ENCODE measurements at places on chromosomes 16 and 17.

GRCh38 chr17:18182978-18183333 lies 672 bp upstream of the ALKBH5 start:
- peak; percentile 81 for DNase-seq

DNA sequence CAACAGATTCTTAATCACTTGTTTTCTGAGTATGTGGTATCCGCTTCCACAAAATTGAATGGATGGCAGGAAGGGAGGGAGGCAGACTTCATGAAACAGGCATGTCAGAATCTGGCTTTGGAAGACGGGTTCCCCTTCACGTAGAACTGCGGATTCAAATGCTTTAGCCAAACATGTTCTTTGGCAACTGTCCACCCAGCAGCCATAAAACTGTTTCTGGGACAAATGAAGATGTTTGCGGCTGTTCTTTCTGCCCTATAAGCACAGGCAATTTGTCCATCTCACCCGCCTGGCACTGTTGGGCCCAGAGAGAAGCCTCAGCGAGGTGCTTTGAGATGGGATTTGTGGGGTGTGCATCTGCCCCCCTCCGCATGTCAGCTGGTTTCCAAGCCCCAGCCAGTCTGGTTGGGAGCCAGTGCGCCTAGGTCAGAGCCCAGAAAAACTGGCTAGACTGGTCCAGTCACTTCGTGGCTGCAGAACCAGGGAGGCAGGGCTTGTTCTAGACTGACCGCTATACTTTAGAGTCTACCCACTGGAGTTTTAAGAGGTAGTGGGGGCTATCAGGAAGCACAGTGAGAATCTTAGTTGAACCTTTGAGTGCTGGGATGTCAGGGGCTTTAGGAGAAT lies 6.3 kb downstream of the CRHR1 start:
- no peak for DNase-seq

GRCh38 chr16:49333259-49333597 lies 40.4 kb upstream of the C16orf78 start:
- no peak for DNase-seq

- no peak for DNase-seq
Measured at GRCh38 chr16:80028581-80029380, 428.2 kb upstream of the MAF start.

- DNase-seq, result no peak
Measured at GRCh38 chr17:80760511-80760911, 215.9 kb downstream of the RPTOR start.

DNA sequence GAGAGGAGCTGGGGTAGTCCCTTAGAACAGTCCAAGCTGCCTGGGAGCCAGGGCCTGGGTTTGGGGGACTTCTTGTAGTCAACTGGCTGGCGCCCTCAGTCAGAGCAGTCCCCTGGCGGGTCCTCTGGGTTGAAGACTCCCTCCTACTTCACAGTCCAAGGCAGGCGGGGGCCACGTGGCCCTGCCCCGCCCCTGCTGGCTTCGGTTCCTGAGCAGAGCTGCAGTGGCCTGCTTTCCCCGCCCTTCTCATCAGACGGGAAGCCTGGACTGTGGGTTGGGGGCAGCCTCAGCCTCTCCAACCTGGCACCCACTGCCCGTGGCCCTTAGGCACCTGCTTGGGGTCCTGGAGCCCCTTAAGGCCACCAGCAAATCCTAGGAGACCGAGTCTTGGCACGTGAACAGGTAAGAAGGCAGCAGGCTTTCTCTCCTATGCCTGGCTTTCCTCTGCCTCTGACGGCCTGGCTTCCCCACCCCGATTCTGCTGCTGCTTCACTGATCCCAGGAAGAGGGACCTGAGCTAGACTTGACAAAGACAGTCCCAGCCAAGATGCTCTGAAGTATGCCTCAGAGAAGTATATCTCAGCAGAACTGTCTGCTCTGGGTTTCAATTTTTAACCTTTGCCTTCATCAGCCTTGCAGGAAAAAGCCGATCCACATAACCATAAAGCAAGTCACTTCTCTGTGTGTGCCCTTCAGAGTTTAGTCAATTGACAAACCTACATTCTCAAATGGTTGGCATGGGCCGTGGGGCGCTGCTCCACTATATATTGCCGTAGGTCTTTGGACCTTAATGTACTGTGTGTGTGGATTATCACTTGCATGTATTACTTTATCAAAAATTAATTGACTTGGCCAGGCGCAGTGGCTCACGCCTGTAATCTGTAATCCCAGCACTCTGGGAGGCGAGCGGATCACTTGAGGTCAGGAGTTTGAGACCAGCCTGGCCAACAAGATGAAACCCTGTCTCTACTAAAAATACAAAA lies 56.3 kb downstream of the SF3B3 start:
- DNase-seq, result no peak

GRCh38 chr17:8981443-8981842 lies 15.9 kb upstream of the PIK3R5 start:
- DNase-seq, result no peak

DNA sequence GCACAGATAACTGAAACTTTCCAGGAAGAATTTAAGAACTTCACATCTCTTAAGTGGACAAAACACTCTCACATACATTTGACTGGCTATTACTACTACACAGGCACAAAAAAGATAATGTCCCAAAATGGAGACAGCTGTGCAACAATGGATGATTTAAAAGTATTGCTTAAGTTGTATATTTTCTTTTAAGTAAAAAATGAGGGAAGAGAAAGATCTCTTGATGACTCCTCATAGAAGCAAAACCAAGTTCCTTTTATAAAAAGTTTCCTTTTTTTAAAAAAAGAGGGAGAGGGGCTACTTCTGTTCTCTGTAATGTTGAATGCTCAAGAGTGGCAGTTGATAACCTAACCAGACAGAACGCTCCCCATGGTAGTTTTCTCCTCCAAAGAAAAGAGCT lies 195.5 kb downstream of the ZFHX3 start:
- no peak for DNase-seq

GRCh38 chr17:48254896-48255295 lies 147.3 kb downstream of the SNX11 start:
- no peak for DNase-seq

- no peak for DNase-seq
Measured at GRCh38 chr17:78479369-78479768, 97.8 kb downstream of the DNAH17 start.

- no peak for DNase-seq
Measured at GRCh38 chr16:53094013-53094630, 39.3 kb downstream of the CHD9 start.

- DNase-seq, result no peak
Measured at GRCh38 chr17:2017274-2017941, 7.7 kb downstream of the RTN4RL1 start.

DNA sequence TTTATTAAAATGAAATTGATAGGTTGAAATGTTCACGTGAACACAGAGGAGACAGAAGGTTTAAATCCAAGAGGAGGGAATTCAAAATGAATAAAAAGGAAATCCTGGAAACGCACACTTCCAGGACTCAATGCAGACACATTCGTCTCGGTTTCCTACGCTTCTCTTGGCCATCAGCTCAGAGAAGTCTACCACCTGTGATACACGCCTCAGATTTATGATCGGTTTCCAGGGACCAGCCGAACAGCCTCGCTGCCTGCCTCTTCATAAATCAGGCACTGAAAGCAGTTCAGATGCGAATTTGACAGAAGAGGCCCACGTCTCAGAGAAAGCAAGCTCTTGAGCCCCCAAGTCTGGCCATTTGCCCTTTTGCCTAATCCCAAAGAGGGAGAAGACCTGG lies 125.5 kb upstream of the IRX3 start:
- no peak for DNase-seq

GRCh38 chr17:64001763-64002529 lies 3.8 kb downstream of the PRR29 start:
- no peak for DNase-seq

DNA sequence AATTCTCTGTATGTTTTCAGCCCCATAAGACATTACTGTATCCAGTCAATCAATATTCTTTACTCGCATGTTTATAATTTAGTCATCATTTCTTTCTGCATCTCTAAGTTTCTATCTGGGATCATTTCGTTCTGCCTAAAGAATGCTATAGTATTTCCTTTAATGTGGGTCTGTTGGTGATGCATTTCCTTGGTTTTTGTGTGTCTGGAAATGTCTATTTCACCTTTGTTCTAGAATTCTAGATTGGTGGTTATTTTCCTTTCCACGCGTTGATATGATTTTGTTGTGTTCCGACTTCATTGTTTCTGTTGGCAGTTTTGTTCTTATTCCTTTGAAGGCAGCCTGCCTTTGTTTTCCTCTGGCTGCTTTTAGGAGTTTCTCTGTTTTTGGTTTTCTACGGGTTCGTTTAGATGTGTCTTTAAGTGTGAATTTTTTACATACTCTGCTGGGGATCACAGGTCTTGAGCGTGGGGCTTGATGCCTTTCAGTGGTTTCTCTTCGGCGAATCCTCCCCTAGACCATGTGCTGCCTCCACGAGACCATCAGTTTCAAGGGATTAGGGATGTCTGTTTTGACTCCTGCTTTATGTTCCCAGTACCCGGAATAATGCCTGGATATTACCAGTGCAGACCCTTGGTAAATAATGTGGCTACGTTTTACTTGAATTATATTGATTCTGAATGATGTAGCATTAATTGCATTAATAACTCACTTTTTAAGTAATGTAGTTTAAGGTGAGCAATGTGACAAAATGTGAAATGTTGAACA lies 23.5 kb downstream of the POLR3E start:
- no peak for DNase-seq

Data from stimulated activated CD4-positive, alpha-beta T cell treated with anti-CD3 and anti-CD28 coated beads, Interleukin-4, amount 100 ng/mL, for 4 hours (primary cell).